ENCODE measurements at places on chromosomes 5 and 9.

DNA sequence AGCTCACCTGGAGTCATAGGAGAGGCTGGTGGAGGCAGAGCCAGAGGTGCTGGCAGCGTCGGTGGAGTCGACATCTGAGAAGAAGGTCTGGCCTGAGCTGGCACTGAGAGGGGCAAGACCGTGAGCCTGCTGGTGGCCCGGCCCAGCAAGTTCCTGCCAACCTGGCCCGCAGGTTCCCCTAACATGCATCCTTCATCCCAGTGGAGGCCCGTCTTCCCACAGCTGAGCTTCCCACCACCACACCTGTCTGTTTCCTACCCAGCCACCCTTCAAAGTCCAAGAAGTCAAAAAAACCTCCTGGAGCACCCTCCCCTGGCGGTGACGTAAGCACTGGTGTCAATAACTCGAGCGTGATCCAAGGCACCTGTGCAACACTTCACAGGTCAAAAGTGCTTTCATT, 16.9 kb downstream of the PHF19 start:
- DNase-seq = no peak

DNA sequence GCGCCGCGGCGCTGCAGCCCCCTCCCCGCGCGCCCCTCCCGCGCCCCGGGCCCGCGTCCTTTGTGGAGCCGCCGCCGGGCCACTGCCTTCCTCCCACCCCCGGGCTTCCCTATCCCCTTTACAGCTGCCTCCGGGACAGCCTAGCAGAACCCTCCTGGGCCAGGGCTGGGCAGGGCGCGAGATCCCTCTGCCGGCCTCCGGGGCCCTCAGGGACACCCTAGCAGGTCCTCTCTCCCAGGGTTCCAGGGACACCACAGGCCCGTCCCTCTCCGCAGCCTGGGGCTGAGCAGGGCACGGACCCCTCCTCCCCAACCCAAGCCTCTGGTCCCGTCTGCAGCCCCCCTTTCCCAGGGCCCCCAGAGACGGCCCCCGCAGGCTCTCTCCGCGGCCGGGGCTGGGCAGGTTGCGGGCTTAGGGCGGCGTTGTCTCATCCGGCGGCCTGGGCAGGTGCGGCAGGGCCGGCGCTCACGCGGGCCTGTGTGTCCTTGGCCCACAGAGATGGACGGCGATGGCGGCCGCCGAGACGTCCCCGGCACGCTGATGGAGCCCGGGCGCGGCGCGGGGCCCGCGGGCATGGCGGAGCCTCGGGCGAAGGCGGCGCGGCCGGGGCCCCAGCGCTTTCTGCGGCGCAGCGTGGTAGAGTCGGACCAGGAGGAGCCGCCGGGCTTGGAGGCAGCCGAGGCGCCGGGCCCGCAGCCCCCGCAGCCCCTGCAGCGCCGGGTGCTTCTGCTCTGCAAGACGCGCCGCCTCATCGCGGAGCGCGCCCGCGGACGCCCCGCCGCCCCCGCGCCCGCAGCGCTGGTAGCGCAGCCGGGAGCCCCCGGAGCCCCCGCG, 710 bp downstream of the WNK2 start:
- DNase-seq = no peak

- DNase-seq = no peak
Observed at GRCh38 chr9:113368982-113369854, 7.6 kb downstream of the HDHD3 start.

GRCh38 chr5:124702525-124702924, 43.9 kb downstream of the ZNF608 start:
- DNase-seq = no peak

- DNase-seq = no peak
Observed at GRCh38 chr9:132783006-132783405, 95.1 kb downstream of the AK8 start.

DNA sequence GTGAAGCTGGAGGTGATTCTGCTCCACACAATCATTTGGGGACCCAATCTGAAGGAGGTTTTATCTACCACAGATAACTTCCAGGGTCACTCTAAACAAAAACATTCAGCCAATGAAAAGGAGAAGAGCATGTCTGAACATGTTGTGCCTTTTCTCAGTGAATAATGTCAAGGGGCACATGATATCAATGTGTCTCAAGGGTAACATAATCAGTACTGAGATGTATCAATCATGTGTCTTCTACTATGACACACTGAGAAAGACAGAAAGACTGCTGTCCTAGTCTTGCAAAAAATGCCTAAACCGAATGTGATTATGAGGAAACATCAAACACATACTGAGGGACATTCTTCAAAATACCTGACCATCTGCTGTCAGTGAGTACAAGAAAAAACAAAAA, 25.4 kb upstream of the RASA1 start:
- no peak for DNase-seq

DNA sequence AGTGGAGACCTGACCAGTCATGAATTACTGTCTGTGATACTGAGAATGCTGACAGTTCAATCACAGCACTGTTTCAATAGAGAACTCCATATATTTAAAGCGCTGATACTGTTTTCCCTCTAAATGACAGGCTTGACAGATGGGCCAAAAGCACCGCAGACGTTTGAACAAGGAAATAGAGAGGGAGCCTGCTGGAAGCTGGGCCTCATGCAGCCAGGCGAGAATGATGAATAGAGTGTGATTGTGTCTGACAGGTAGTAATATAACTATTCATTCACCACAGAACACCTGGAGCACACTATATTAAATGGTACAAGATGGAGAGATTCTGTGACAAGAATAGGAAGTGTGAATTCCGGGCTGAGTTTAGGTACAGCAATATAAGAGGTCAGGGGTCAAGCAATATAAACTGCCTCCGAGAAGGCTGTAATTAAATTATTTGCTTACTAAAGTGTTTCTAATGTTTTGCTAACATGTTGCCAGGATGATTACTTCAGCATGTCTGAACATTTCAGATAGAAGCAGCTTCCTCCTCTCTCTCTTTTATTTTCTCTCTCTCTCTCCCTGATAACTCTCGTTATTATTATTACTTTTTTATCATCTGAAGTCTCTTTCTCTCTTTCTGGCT, 297.7 kb downstream of the CSNK1G3 start:
- DNase-seq = no peak

DNA sequence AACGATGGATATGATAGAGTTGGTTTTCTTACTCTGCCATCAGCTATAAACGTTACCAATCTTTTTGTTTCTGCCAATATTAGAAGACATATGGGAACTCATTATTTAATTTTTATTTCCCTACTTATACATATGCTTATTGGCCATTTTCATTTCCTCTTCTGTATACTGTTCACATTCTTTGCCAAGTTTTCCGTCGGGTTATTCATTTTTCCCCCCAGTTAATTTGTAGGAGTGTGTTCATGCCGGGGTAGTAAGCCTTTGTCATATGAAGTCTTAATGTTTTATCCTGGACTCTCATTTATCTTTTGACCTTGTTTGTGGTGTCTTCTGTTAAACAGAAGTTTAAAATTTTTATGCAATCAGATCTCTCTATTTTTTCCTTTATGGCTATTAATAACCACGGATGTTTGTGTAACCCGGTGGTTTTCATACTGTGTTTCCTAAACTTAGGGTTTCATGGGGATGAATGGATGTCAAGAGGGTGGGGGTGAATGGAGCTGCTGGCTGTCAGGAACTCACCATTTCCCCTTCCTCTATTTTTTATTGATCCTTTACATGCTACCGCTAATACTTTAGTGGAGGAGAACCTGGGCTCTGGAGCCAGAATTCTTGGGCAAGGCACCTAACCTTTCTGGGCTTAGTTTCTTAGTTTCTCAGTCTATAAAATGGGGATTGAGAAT, 42.5 kb upstream of the PPARGC1B start:
- no peak for DNase-seq

DNA sequence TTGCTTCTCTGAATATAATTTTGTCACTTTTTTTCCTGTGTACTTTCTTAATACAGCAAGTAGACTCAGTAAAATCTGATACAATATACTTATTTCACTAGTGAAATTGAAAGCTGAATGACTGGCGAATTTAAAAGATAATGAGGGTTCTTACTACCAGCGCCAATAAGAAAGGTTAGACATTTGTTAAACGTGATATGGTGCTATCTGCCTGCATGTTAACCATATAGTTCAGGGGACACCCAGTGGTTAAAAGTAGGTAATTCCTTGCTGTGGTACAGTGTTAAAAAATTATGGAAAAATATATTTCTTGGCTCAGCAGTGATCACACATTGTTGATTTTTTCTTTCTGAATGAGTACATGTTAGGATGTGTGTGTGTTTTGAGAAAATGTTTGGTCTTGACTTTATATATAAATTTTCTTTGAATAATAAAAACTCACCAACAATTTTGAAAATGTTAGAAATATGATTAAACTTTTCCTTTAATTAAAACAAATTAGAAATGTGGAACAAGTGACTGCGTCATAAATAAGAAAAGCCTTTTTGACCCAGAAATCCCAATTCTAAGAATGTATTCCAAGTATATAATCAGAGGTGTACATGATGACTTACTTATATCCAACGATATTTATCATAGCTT, 25.8 kb downstream of the CAST start:
- DNase-seq = no peak

DNA sequence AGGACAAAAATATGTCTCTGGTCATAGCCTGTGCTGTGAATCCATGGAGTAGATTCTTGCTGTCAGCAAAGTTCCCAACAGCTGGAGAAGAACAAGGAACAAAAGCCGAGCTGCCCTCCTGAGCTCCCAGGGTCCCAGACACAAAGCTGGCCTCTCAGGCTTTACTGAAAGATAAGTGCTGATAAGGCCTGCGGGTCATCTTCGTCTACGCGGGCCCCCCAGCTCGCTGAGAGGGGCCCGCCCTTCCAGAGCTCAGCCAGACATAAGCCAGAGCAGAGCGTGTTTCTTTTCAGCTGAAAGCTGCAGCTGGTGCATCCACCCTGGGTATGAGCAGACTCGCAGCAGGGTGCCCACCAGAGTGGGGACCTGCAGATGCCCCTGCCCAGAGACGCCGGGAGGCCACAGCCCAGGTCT, 84.7 kb downstream of the HSD17B3 start:
- no peak for DNase-seq

GRCh38 chr5:179870952-179871351, 12.3 kb upstream of the MRNIP start:
- DNase-seq = no peak

- no peak for DNase-seq
Observed at GRCh38 chr5:1642621-1643061, 118.9 kb upstream of the LPCAT1 start.

DNA sequence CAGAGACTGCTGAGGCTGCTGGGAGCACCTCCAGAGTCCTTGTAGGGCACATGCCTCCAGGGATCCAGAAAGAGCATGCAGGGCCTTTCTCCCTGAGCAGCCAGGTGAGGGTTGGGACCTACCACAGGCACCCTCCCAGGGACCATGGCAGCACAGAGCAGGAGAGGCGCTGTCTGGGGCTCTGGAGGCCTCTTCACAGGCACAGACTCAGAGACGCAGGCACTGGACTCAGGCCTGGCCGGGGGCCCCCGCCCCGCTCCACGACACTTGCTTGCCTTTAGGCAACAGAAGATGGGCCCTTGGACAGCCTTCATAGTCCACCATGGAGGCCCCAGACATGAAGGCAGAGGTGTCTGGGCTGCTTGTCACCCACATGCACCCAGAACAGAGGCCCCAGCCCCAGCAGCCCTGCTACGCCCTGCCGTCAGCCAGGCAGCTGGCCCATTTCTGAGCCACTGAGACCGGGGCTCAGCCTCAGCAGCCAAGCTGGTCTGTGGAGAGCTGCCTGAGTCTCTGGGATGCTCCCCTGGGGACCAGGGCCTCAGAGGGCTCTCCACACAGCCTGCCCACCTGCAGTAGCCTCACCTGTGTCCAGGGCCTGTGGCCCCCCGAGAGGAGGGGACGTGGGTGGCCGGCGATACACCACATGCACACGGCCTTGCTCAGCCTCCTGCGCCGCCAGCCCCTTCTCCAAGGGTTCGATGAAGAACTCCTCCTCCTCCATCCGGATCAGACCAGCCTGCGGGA, 72.8 kb downstream of the ADAMTS2 start:
- no peak for DNase-seq

GRCh38 chr5:117266280-117266679, 691.7 kb upstream of the SEMA6A start:
- no peak for DNase-seq

DNA sequence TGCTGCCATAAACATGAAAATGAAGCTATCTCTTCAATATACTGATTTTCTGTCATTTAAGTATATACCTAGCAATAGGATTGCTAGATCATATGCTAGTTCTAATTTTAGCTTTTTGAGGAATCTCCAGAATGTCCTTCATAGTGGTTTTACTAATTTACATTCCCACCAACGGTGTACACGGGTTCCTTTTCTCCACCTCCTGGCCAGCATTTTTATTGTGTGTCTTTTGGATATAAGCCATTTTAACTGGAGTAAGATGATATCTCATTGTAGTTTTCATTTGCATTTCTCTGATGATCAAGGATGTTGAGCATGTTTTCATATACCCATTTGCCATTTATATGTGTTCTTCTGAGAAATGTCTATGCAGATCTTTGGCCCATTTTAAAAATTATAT, 446.5 kb downstream of the GABRG2 start:
- no peak for DNase-seq

- DNase-seq = no peak
Observed at GRCh38 chr5:88236866-88237642, 31.6 kb downstream of the TMEM161B start.

DNA sequence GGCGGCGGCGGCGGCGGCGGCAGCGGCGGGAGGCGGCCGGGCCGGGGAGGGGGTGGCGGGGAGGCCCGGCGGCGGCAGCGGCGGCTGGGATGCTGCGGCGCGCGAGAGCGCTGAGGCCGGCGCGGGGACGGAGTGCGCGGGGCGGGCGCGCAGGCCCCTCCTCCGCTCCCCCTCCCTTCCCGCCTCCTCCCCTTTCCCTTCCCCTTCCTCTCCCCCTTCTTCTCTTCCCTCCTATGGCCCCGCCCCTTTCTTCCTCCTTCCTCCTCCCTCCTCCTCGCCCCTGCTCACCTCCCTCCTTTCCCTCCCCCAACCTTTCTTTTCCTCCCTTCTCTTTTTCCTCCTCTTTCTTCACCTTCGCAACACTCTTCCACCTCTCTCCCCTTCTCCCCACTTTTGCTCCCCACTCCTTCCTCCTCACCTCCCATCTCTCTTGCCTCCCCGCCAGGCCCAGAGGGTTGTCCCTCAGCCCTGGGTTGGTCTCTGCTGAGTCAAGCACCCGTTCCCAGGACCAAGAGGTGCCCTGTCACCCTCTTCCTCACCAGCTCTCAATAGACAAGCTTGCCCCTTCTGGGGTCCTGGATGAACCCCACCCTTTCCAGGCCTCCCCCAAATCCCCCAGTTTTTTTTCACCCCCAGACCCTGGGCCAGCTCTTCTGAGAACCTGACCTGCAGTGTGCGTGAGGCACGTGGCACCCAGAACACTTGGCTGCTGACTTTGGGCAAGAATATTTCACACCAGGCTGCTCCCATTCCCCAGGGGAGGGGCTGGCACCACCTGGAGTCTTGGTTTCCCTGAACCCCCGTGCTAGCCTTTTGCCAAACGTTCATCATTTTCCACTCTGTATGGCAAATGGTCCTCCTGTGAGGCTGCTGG, at the start of gene SEMA4D:
SEMA4D (minus strand) TSS at position 136 of the 874 bp plus-strand sequence. CDS start 92,657 bp downstream, outside the sequence.
- no peak for DNase-seq

DNA sequence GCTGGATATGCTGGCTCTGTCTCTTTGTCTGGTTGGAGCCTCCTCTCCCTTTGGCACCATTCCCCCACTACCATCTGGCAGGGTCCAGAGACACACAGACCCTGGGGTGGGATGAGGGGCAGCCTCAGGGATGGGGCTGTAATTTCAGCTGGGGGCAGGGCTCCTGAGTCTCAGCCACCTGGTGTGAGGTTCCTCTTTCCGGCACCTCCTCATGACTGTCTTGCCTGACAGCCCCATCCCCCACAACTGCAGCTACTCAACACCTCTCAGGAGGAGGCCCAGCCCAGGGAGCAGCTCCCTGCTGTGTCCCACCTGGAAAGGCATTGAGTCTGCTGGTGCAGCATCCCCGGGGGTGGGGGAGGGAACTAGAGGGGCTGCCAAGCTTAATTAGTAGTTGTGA, 11.7 kb upstream of the RPS14 start:
- DNase-seq = no peak

All from CD4-positive, alpha-beta T cell (primary cell).